Uterine smooth muscle cell (primary cell): ENCODE measurements at places on chromosomes 1 and 21. TPM values are rescaled to one million over a fixed set of nuclear protein-coding genes. Genes with fewer than 3 reads are reported as not detected.

EFCAB7 gene
- 8.1 and 8.6 TPM in 2 replicates for total RNA-seq

IL19 gene
- total RNA-seq = not detected in 2 replicates

HPDL gene
- 0.62 and 3.0 TPM in 2 replicates for total RNA-seq

RGS16 gene
- total RNA-seq = 0.22 and 1.00 TPM in 2 replicates

ZNF648 gene
- not detected in 2 replicates for total RNA-seq

ZYG11A gene
- total RNA-seq = 0.50 and 2.0 TPM in 2 replicates

NEK7 gene
- total RNA-seq = 115 and 130 TPM in 2 replicates

ACKR1 gene
- not detected in 2 replicates for total RNA-seq

CFAP107 gene
- total RNA-seq = 0.12 TPM in 1 of 2 replicates, not detected in the other

MEX3A gene
- total RNA-seq = 0.89 and 1.7 TPM in 2 replicates

DEPDC1 gene
- 25.7 and 75.8 TPM in 2 replicates for total RNA-seq

GPR37L1 gene
- not detected in 2 replicates for total RNA-seq

LCE2D gene
- not detected in 2 replicates for total RNA-seq

ZMYM4 gene
- 28.4 and 37.7 TPM in 2 replicates for total RNA-seq

FTCD gene
- 1.1 TPM in 1 of 2 replicates, not detected in the other for total RNA-seq

PPFIA4 gene
- 5.0 and 10.1 TPM in 2 replicates for total RNA-seq

SLAMF1 gene
- total RNA-seq = not detected in 2 replicates
